Globus pallidus (tissue), 1 donor: ENCODE measurements at places on chromosomes 7 and 10.

DNA sequence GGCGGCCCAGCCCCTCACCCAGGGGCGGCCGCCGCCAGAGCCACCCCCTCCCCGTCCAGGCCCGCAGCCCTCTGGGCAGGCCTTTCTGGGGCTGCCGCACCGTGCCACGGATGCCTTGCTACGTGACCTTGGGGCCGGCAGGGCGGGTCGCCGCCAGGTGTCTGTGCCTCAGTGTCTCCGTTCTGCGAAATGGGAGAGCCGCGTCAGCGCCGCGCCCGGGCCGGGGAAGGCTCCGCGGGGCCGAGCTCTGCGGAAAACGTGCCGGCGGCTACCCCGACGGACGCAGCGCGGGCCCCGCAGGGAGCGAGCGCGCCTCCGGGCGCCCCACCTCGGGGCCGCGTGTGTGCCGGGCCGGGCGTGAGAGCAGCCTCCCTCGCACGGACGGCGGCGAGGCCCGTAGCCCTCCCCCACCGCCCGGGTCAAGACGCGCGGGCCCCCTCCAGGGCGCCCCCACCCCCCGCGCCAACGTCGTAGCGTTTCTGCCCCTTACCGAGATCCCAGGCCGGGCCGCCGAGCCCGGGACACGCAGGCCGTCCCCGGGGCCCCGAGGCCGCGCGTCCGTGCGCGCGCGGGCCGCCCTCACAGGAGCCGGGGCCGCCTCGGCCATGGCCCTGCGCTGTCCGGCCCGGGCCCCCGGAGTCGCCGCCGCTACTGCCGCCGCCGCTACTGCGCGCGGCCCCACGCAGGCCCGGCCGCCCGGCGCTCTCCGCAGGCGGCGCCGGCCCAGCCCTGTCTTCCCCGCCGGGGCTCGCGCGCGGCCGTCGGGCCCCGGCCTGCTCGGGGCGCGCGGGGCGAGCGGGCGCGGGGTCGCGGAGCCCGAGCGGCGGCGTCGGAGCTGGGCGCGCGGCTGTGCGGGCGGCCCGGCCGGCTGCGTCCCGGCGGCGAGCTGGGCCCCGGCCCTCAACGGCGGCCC, 1.1 kb downstream of the ZNF777 start:
- no peak for DNase-seq

- no peak for DNase-seq
Observed at GRCh38 chr7:50710441-50711154, 72.1 kb downstream of the GRB10 start.

GRCh38 chr10:75400771-75401568, 594 bp downstream of the ZNF503 start:
- DNase-seq, result no peak

- no peak for DNase-seq
Observed at GRCh38 chr10:929960-930624, 1.4 kb downstream of the LARP4B start.

DNA sequence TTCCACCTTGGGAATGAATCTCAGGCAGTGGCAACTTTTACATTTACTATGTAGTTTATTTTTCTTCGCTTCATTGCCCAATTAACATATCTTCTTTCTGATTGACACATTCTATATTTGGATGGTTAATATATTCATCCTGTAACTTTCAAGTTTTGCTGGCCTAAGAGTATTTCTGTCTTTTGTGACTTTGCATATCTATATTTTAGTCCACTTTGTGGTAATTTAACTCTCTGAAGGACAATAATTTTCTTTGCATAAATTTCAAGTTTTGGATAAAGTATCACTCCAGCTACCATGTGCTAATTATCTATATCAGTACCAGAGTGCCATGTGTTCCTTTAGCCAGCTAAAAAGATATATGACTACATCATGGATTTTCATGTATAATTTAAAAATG, 151.5 kb upstream of the KAT6B start:
- no peak for DNase-seq

DNA sequence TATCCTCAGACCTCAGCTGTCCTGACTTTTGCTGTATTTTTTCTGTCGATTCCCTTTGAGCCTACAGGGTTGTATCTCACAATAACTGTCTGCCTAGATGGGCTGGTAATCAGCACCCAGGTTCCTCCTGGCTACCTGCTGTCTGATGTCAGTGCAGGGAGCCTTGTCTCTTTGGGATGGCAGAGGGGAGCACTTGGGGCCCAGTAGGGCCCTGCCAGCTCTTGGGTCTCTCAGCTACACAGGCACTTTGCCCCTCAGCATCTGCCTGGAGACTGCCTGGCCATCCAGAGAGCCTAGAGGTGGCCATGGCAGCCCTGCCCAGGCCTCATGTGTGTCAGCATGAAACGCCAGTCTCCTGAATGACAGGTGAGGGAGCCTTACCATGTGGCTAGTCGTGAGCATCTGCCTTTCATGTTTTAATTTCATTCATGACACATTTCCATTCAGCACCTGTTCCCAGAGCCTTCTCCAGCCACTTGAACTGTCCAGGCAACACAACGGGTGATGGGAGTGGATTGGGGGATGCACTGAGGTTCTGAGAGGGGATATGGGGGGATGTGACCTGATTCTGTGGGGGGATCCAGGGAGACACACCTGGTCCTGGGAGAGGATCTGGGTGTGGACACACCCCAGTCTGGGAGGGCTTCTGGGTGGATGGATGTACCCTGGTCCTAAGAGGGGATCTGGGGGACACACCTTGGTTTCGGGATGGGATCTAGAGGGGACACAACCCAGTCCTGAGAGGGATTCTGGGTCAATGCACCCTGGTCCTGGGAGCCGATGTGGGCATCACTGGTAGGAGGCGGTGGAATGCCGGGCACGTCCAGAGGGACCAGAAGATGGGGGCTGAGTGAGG, 21.9 kb downstream of the ADCY1 start:
- no peak for DNase-seq

GRCh38 chr7:135901585-135902540, 75.3 kb downstream of the MTPN start:
- no peak for DNase-seq

GRCh38 chr7:143931739-143932138, 3.3 kb upstream of the OR2F2 start:
- no peak for DNase-seq

DNA sequence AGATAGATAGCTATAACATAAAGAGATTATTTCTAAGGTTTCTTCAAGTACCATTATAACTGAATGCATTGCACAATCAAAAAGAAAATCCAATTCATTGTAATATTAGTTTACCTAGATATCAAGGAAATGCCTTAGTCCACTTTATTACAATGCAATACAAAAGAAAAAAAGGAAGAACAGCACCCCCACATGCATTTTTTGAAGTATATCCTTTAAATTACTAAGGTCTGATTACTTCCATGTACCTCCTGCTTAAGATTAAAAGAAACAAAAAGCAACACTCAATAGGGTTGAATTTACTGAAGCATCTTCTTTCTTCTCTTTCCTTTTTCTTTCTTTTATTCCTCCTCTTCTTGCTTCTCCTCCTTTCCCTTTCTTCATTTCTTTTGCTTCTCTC, 973.8 kb upstream of the LRRTM3 start:
- DNase-seq, result no peak

GRCh38 chr7:98362517-98362916, 38.4 kb downstream of the BAIAP2L1 start:
- DNase-seq, result no peak

DNA sequence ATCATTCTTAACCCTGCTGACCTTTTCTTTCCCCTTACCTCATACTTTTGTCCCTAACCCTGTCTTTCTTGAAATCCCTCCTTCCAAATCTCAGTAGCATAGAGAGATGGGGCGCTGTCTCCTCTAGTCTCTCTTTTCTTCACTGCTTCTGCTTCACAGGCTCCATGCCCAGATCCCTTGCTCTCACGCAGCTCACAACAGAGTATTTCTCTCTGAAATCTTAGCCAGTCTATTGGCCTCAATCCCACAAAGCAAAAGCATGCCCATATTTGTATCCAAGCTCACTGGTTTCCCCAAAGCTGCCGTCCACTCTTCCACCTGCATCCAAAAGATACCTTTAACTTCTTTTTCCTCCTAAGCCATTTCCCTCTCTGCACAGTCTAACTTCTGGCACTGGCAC, 526.8 kb downstream of the PLXDC2 start:
- no peak for DNase-seq

DNA sequence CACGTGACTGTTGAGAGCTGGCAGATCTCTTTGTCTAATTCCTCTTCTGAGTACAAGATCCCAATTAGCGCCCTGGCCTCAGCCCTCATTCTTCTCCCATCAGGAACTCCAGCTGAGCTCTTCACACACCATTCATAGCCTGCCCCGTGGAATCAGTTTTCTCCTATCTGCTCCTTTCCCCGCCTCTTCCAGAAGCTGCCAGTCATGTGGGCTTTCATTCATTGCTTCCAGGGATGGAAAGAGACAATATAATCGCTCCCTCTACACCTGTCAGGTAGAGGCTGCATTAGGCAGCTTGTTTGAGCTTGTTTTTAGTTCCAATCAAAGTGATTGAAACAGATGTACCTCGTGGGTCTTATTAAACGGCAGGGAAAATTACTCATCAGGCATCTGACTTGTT, 515.8 kb downstream of the TYW1 start:
- no peak for DNase-seq

DNA sequence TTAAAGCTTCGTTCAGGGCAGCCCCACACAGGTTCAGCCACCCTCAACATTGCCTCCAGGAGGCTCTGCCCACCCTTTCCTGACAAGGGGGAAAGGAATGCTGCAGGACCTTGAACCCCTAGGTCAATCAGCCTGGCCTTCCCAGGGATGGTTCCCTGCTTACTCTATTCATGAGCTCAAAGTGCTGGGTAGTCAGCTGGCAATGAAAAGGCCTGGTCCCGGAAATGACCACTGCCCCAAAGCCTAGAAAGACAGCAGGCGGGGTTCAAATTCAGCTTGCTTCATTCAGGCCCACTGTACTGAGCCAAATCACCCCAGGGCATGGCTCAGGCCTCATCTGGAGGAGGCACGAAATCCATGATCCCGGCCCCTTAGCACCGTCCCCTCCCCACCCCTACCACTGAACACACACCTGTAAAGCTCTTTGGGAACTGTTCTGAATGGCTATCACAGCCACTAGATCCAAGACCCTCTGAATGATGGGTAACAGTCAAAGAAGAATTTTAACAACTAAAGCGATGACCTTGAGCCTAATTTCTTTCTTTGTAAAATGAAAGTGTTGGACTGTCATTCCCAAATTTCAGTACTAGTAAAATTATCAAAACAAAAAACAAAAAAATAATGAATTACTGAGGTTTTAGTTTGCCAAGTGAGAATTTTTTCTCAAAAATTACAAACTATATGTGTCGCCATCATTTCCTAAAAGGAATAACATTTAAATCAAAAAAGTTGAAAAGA, 1.0 kb downstream of the URGCP start:
- DNase-seq, result no peak

DNA sequence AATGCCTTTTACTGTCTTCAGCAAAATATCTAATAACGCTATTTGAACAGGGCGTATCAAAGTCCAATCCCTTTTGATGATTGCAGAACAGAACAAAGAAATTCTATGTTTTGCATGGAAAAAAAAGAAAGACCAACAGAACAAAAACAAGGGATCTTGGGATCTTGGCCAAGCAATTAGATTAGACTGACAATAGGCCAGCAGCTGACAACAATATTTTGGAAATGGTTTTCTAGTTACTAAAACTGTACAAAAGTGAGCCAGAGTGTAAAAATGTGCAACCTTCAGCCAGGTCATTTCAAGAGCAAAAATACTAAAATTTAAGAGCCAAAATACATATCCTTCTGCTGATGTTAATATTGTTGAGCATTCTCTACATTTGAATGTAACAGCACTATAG, 716.5 kb upstream of the KCND2 start:
- no peak for DNase-seq

GRCh38 chr10:88896372-88896993, 16.4 kb downstream of the STAMBPL1 start:
- DNase-seq, result no peak

GRCh38 chr7:79281426-79281825, 172.0 kb downstream of the MAGI2 start:
- DNase-seq, result no peak

- no peak for DNase-seq
Observed at GRCh38 chr10:91564026-91564425, 68.8 kb downstream of the PPP1R3C start.

DNA sequence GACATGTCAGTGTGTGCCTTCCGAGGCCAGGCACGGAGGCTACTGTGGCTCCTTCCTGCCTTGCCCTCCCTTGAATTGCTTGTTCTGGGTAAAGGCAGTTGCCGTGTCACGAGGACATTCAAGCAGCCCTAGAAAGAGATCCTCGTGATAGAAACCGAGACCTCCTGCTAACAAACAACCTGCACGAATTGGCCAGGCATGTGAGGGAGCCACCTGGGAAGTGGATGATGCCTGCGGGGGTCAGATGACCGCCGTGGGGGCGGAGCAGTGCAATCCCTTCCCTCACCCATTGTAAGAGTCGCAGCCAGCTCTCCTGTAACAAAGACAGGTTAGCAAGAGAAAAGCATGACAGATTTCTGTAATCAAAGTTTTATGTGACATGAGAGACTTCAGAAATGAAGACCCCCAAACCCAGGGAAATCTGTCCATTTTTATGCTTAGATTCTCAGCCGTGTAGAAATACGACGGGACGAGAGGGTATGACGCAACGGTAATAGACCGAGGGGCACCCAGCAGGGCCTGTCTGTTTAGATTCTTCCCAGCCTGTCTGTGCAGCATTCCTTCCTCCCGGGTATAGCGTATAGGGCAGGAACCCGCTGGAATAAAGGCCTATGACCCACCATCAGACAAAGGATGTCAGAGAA, 241.7 kb downstream of the GATA3 start:
- no peak for DNase-seq

- no peak for DNase-seq
Observed at GRCh38 chr10:90642650-90643049, 215.2 kb downstream of the HTR7 start.

GRCh38 chr10:14779001-14779651, 4.4 kb upstream of the FAM107B start:
- no peak for DNase-seq

- no peak for DNase-seq
Observed at GRCh38 chr10:14146501-14146900, 184.2 kb downstream of the FRMD4A start.

- no peak for DNase-seq
Observed at GRCh38 chr7:105496521-105496920, 25.6 kb downstream of the PUS7 start.

DNA sequence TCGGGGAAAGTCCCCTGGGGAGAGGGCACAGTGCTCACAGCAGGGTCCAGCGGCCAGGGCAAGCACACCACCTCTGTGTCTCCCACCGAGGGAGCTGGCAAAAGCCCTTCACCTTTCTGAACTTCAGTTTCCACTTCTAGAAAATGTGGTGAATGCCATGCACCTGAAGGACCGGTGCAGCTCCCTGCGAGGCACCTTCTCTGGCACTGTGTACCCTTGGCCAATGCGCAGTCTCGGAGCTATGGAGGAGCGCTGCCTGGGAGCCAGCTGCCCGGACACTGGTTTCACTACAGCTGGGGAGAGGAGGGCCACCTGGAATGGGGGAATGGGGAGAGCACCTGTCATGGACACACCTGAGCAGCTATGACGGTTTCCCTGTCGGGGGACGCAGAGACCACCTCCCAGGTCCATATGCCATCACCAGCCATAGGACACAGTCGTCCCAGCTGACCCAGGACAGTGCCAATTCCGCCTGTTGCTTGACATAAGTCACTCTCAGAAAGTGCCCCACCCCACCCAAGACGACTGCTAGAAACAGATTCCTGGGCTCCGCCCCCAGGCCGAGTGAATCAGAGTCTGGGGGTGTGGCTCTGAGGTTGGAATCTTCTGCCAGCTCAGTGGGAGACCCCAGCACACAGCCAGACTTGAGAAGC, 16.8 kb downstream of the RASGEF1A start:
- DNase-seq, result no peak

GRCh38 chr10:65571011-65571570, 1354.7 kb upstream of the LRRTM3 start:
- no peak for DNase-seq
